ENCODE measurements at places on chromosomes 7 and 10.

GRCh38 chr10:130073912-130074311 lies 36.7 kb downstream of the C10orf143 start:
- no peak for DNase-seq

- DNase-seq: no peak
Observed at GRCh38 chr7:44330331-44330730, 4.9 kb upstream of the CAMK2B start.

GRCh38 chr7:1705856-1706255 lies 35.8 kb downstream of the ELFN1 start:
- no peak for DNase-seq

GRCh38 chr10:101595591-101596433 lies 7.7 kb downstream of the DPCD start:
- DNase-seq: no peak

GRCh38 chr10:63099734-63100133 lies 33.4 kb upstream of the NRBF2 start:
- no peak for DNase-seq

DNA sequence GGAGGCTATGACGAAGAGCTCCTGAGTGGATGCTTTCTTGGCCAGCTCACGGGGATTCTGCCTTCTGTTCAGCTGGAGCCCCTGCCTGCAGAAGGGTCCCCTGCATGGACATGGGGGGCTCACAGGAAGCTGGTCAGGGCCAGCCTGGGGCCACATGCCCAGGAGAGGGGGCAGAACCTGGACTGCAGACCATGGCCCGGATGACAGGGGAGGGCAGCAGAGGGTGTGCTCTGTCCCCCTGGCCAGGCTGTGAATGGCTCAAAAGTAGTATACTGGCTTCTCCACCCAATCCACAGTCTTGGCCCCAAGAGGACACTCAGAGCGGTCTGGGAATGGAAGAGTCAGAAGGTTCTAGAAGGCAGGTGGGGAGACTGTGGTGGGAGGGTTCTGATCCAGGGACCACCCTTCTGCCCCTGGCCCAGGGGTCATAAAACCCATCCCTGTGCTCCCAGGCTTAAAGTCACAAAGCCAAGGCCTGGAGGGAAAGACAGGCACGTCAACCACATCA lies 40.3 kb downstream of the PPIF start:
- no peak for DNase-seq

DNA sequence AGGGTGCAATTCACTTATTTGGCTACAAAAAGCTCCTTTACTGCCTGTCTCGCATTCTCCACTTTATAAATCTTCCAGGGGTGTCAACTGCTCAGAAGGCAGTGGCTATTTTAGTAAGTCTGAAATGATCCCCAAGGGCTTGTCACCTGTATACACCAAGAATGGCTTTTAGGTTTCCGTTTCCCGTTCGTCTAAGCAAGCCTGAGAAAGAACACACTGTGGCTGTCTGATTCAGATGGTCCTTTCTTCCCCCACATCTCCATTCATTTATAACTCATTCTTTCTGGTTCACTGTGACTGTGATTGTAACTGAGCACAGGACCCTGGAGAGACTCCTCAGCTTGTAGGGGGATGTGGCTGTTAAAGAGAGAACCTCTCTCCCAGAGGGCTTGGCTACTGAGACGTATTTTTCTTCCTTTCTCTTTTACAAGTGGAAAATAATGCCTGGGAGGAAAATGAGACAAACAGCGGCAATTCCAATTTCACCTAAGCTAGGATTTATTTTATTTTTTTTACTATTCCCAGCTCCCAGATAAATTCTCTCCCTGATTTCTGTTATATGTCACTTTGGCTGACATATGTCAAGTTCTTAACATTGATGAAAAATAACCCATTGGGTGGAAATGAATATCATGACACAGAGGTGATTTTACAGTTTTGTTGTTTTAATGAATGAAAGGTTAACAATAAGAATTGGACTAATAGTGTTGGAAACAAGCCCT lies 129.3 kb downstream of the FAM107B start:
- DNase-seq: no peak

GRCh38 chr10:27998178-27998953 lies 513 bp downstream of the ODAD2 start:
- peak; percentile 49 for DNase-seq

GRCh38 chr10:130757821-130758489 lies 553.6 kb downstream of the TCERG1L start:
- DNase-seq: no peak

DNA sequence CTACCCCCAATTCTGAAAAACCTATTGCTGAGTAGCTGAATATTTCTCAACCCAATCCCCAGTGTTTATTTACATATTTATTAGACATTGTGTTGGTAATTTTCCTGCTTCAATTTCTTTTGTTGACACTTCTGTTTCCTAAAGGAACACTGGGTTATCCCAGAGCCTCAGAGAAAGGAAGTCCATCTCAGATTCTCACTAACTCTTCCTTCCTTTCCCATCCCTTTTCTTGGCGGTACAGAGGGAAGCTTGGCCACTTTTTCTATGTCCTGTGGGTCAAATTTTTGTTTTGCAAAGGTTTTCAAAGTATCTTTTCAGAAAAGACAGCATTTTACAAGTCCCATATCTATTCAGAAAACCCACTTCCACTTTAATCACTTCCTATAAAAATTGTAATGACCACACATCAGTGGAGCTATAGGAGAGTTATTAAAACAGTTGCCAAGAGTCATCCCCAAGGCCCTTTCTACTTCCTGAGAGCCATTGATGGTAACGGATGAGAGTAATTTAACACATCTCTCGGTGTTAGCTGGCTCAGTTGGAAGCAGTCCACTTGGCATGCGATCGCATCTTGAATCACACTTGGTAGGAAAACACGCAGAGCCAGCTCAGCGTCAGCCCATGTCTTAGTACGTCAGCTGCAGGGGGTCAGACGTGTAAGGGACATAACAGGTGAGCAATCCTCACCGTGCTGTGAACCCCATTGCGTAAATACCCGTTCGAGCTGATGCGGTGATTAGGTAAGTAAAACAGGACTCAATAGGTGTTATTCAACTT lies 231.1 kb upstream of the ADARB2 start:
- DNase-seq: no peak

- DNase-seq: no peak
Observed at GRCh38 chr10:73756183-73756582, 12.0 kb downstream of the SEC24C start.

DNA sequence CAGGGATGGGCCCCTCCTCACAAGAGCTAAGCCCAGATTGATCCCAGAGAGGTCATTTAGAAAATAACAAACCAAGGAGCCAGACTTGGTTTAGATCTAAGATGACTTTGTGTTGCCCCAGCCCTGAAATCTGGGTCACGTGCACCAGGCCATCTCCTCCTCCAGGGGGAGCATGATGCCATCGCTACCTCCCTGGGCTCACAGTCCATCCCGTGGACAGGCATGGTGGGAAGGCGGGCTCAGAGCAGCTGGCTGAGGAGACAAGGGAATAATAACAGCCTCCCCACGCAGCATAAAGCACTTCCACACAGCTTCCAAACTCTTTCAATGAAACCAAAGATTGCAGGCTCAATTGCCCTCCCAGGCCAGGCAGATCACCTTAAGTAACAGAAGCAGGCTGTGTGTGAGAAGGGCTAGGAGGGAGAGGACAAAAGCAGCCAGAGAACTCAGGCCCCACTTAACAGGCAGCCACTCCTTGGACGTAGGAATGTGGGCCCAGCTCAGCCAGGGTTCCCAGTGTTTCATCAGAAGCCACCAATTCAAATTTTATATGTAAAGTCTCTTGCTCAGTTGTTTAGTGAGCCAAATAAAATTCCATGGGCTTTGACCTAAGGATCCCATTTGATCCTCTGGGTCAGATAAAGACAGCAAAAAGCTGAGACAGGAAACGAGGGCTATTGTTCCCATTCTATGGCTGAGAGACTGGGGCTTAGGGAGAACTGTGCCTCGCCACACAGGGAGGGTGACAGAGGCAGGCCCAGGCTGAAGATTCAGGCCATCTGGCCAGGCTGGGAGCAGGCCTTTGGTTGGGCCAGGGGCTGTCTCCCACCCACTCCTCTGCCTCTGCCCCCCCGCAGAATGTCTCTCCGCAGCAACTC lies 100.2 kb downstream of the COL13A1 start:
- peak; percentile 67 for DNase-seq

- DNase-seq: no peak
Observed at GRCh38 chr7:3063016-3063753, 19.5 kb upstream of the CARD11 start.

GRCh38 chr10:115903845-115904244 lies 369.2 kb downstream of the GFRA1 start:
- no peak for DNase-seq

- DNase-seq: peak; percentile 81
Observed at GRCh38 chr7:2109936-2110609, 122.7 kb downstream of the MAD1L1 start.

DNA sequence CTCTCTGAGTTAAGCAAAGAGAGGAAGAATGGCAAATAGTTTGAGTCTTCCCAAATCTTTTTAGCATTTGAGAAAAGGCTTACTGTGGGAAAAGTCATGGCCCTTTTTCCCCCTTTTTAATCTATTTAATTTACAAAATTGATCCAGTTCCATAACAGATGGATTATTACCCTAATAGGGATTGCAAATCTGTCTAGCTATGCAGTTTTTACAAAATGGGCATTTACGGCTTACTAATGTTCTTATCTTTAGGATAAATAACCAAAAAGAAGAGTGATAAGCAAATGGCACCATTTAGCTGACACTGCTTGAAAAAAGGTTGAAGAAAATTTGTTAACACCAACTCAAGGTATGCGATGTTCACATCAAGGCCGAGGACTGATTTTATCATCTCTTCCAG lies 169.7 kb downstream of the SKAP2 start:
- DNase-seq: no peak

GRCh38 chr10:3805201-3805790 lies 20.3 kb upstream of the KLF6 start:
- DNase-seq: peak; percentile 61

DNA sequence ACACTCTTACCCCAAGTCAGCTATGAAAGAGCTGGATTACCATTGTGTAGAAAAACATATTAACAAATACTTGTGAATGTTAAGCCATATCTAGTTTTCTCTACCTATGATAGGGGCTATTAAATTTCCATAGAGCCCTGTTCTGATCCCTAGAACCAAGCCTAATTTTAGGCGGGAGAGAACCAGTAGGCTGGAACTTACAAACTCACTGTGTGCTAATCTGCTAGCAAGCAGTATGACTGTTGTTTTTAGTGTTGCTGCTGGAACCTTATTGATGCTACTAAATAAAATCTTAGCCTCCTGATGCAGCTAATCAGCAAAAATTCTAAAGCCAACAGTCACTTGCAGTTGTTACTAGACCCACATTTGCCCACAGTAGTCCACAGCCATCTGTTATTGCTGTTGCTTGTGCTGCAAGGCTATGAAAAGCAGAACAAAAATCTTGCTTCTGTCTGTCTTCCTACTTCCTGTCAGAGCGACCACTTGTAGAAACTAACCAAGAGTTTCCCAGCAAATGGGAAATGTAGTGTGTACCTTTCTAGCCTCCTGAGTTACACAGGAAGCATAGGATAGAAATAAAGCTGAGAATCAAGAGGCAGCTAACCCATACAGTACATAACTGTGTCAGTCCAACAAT lies 368.4 kb downstream of the ARL4A start:
- DNase-seq: no peak

GRCh38 chr10:36336315-36336714 lies 694.2 kb upstream of the FZD8 start:
- peak; percentile 8 for DNase-seq

DNA sequence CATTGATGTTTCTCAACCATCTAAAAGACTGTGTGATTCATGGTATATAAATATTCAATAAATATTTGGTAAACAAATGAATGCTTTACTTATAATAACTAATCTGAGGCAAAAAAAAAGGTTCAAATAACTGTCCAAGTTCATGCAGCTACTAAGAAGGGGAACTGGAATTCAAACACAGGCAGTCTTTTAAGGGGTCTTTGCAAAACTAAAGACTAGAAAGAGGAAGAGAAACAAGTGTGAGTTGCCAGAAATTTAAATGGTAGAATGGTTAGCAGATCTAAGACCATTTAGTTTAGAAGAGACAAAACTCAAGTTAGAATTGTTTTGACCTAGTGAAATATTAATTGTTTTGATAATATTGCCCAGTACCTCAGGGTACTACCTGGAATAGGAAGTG lies 642.0 kb upstream of the LRRN3 start:
- DNase-seq: no peak

DNA sequence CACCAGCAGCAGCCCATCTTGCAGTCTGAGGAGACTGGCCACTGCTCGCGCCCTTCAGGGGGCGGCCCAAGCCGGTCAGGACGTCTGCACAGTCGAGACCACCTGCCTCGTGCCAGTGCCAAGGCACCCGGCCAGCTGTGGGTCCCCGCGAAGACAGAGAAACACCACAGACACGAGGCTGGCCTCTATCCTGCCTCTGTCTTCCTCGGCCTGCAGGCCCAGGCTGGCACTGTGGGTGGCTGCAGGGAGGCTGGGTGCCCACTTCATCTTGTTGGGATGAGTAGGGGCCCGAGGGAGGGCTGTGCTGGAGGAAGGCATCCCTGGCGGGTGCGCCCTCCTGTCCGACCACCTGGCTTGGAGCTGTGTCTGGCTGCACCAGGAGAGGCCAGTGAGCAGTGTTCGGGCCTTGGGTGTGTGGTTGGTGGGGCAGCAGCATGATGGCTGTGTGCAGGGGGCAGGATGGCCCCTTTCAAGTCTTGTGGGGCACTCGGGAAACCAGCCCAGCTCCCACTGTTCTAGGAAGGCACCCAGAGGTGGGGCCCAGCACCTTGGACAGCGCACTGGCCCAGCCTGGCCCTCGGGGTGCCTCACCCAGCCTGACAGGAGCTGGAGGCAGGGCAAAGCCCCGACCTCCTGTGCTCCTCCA lies 7.3 kb downstream of the DPYSL4 start:
- DNase-seq: peak; percentile 31

GRCh38 chr10:67127441-67127840 lies 201.6 kb downstream of the LRRTM3 start:
- no peak for DNase-seq

DNA sequence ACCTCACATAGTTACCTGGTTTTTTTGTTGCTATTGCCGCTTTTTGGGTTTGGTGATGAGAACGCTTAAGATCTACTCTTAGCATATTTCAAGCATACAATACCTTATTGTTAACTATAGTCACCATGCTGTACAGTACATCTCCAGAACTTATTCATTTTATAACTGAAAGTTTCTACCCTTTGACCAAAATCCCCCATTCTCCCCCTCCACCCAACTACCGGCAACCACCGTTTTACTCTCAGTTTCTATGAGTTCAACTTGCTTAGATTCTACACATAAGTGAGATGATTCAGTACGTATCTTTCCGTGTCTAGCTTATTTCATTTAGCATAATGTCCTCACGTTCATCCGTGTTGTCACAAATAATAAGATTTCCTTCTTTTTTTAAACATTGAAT lies 86.7 kb upstream of the IL6 start:
- no peak for DNase-seq

- no peak for DNase-seq
Observed at GRCh38 chr7:92841192-92841591, 4.8 kb upstream of the CDK6 start.

GRCh38 chr7:50475340-50475739 lies 25.2 kb upstream of the FIGNL1 start:
- no peak for DNase-seq

GRCh38 chr7:140049339-140050024 lies 13.3 kb downstream of the PARP12 start:
- DNase-seq: no peak

Data from adipocyte (in vitro differentiated cells).